ENCODE measurements at places on chromosomes 11 and 22.

GRCh38 chr11:38182126-38182866 lies 1584.3 kb upstream of the RAG2 start:
- no peak for DNase-seq

DNA sequence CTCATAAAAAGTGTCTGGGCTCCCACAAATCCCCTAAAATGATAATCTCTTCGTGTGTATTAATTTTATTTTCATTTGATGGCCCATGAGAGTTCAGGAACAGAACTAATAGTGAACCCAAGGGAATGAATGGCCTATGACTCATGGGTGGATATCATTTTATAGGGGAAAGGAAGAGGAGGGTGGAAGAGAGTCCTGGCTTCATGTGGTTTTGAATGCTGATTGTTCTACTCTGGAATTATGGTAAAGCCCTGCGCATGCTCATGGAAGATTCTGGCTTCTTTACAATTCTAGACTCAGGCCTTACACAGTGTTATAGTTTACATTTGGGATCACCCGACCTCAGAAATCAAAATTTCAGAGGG lies 35.2 kb downstream of the MAML2 start:
- DNase-seq, result no peak

DNA sequence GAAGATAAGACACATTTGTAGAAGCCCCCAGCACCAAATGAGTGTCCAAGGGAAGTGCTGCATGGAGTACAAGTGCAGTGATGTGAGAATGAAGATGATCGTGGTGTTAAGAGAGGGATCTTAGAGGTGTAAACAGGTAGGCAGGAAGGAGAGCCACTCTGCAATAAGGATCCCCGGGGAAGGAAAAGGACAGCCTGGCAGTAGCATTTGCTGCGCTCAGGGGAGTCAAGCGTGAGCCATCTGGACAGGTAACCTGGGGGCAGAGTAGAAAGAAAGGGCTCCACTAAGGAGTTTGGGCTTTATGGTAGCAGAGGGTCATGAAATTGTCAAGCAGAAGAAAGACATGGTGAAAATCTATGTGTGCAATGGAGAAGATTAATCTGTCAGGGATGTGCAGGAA lies 587.2 kb downstream of the BUD13 start:
- DNase-seq, result no peak

- DNase-seq, result no peak
These were observed 486.9 kb downstream of the MIAT start for GRCh38 chr22:27144321-27144720.
